ENCODE measurements at places on chromosomes 3 and 15.

- H3K27ac ChIP-seq: no peak overlapping the region
- H3K4me3 ChIP-seq: no peak overlapping the region
- no peaks in the 10 kb centered on the region for H3K4me1 ChIP-seq
- no peak for DNase-seq
- H3K27me3 ChIP-seq: no peaks in the 10 kb centered on the region
Observed at GRCh38 chr3:172614340-172615274, 91.4 kb upstream of the TNFSF10 start.

DNA sequence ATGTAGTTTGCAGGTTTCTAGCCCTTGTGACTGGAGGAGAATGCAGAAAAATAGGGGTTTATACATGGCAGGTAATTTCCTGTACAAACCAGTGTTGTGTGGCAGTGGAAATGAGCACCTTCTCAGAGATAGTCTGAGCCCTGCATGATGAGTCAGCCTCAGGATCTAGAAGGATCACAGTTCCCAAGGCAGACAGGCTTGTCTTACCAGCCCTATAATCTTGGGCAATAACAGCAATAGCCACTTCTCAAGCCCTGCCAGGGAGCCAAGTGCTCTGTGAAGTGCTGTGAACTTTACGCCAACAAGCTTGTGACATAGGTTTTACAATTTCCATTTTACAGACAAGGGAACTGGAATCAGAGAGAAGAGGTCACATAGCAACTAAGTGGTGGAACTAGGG, 89.4 kb downstream of the CD47 start:
- no peak overlapping the region for H3K27ac ChIP-seq
- H3K4me1 ChIP-seq: no peaks in the 10 kb centered on the region
- H3K4me3 ChIP-seq: no peak overlapping the region
- H3K27me3 ChIP-seq: no peaks in the 10 kb centered on the region
- H3K36me3 ChIP-seq: no peaks in the 10 kb centered on the region
- no peak for DNase-seq

- no peak for DNase-seq
- H3K4me1 ChIP-seq: no peaks in the 10 kb centered on the region
- no peak overlapping the region for H3K4me3 ChIP-seq
- peaks cover 5% of the 10 kb centered on the region for H3K36me3 ChIP-seq
- no peaks in the 10 kb centered on the region for H3K27me3 ChIP-seq
- no peak overlapping the region for H3K27ac ChIP-seq
Observed at GRCh38 chr3:47612178-47612577, 33.5 kb upstream of the CSPG5 start.

DNA sequence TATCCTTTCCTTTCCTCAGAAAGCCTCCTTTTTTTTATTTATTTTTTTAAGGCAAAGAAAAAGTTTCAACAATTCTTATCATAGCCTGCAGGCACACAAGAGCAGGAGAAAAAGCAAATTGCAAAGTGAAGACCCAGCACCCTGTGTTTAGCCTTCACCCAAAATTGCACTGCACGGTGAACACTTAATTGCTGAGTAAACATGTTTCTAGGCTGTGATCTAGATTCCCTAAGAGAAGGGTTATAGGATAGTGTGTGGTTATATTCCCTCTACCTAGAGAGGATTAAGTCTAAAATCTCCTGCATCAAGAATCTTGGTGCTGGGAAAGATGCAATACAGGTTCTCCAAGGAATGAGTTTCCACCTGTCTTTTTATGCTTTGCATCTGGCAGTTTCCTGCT, 70.2 kb upstream of the BFSP2 start:
- no peak overlapping the region for H3K27ac ChIP-seq
- H3K4me1 ChIP-seq: no peaks in the 10 kb centered on the region
- H3K4me3 ChIP-seq: no peak overlapping the region
- no peaks in the 10 kb centered on the region for H3K36me3 ChIP-seq

DNA sequence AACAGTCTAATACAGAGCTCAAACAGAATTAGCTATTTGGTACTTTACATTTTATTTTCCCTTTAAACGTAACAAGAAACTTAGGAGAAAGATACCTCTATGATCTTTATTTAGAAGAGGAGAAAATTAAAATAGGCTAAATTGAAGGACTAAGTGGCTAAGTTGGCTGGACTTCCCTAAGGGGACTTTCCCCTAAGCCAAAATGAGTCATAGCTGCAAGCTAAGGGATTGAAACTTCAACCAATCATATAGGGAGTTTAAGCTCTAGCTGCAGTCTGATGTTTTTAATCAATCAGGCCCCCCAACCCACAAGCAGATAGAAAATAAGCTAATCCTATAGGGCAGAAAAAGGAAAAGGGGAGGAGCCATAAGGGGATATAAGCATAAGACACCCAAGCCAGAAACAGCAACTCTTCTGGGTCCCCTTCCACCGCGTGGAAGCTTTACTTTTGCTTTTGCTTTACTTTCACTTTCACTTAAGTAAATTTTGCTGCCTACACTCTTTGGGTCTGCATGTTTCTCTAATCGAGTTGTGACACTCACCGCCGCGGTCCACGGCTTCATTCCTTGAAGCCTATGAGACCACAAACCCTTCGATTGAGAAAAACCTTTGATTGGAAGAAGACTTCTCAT, 1108.5 kb upstream of the EPHA6 start:
- no peaks in the 10 kb centered on the region for H3K27me3 ChIP-seq
- no peak overlapping the region for H3K4me3 ChIP-seq
- DNase-seq: no peak
- H3K27ac ChIP-seq: no peak overlapping the region
- no peaks in the 10 kb centered on the region for H3K4me1 ChIP-seq

GRCh38 chr3:122994954-122995353, 32.6 kb downstream of the SEMA5B start:
- no peak overlapping the region for H3K27ac ChIP-seq
- H3K27me3 ChIP-seq: peaks cover 25% of the 10 kb centered on the region
- no peak overlapping the region for H3K4me3 ChIP-seq

DNA sequence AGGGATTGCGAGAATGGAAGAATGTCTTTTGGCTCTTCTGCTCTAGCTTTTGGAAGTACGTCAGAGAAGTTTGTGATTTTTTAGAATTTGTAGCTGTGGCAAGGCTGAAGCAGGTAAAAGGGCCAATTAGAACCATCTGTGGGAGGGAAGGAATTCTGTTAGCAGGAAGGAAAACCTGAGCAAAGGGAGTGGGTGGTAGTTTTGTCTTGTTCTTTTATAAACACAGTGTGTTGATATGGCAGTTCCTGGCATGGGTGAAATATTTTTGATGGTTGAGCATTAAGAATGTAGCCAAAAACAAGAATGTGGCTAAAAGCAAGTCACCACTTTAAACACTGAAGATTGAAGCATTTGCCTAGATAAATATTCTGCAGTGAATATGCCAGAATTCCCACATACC, 23.8 kb downstream of the DAG1 start:
- no peaks in the 10 kb centered on the region for H3K4me1 ChIP-seq
- H3K36me3 ChIP-seq: no peaks in the 10 kb centered on the region
- peak overlapping the region; percentile 77 for H3K27ac ChIP-seq
- no peak for DNase-seq
- H3K27me3 ChIP-seq: no peaks in the 10 kb centered on the region

DNA sequence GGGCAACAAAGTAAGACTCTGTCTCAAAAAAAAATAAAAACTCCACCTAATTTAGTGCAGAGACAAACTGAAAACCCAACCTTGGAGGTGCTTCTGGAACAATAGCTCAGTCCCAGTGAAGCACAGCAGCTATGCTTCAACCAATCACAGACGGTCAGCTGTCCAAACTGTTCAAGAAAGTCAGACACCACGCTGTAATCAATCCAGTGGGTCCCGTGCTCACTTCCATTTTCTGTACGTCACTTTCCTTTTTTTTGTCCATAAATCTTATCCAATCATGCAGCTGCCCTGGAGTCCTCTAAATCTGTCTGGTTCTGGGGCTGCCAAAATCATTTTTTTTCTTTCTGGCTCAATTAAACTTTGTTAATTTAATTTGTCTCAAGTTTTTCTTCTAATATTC, 93.6 kb upstream of the FAM174B start:
- H3K4me1 ChIP-seq: no peaks in the 10 kb centered on the region
- H3K27me3 ChIP-seq: no peaks in the 10 kb centered on the region
- no peak overlapping the region for H3K27ac ChIP-seq
- no peak for DNase-seq
- H3K36me3 ChIP-seq: no peaks in the 10 kb centered on the region

DNA sequence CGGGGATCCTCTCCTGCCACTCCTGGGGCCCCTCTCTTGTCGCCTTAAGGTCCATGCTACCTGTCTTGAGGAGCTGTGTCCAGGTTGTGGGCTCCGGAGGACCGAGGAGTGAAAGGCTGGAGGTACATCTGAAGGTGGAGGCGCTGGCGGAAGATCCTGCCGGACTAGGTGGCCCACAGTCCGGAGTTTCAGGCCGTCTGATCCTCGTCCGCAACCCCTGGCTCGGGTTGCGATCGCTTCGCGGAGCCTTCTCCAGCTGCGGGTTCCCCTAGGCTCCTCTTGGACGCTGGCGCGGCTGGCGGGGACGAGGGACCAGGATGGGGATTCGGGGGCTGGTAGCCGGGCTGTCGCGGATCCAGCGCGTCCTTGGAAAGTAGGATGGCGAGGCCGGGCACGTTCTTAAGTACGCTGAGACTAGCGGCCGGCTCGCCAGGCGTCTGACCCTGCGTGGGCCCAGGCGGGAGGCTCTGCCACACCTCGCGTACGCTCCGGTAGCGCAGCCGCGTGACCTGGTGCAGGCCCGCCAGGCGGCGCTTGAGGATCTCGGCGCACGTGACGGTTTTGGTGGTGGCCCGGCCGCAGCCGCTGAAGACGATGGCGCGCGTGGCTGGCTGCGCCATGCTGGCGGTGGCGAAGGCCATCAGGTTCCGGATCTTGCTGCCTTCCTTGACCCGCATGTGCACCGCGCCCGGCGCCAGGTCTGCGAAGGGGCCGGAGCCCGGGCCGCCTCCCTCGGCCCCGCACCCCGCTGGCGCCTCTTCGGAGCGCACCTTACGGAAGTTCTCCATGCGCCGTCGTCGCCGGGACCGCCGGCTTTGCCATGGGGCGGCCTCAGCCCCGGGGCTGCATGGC, 550 bp downstream of the RPP25 start:
- H3K27me3 ChIP-seq: no peaks in the 10 kb centered on the region
- peak; percentile 68 for DNase-seq
- H3K4me3 ChIP-seq: peak overlapping the region; percentile 70

- H3K4me3 ChIP-seq: no peak overlapping the region
- no peaks in the 10 kb centered on the region for H3K4me1 ChIP-seq
- H3K36me3 ChIP-seq: no peaks in the 10 kb centered on the region
- H3K27me3 ChIP-seq: no peaks in the 10 kb centered on the region
Observed at GRCh38 chr3:100089812-100090668, 24.3 kb downstream of the FILIP1L start.

DNA sequence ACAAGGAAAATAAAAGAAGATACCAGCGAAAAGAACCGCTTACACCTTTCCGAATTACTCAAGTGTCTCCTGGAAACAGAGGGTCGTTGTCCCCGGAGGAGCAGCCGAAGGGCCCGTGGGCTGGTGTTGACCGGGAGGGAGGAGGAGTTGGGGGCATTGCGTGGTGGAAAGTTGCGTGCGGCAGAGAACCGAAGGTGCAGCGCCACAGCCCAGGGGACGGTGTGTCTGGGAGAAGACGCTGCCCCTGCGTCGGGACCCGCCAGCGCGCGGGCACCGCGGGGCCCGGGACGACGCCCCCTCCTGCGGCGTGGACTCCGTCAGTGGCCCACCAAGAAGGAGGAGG, 325 bp downstream of the ALCAM start:
- H3K4me3 ChIP-seq: peak overlapping the region; percentile 74
- peak overlapping the region; percentile 95 for H3K27ac ChIP-seq
- no peaks in the 10 kb centered on the region for H3K27me3 ChIP-seq
- H3K4me1 ChIP-seq: no peaks in the 10 kb centered on the region
- no peaks in the 10 kb centered on the region for H3K36me3 ChIP-seq

GRCh38 chr3:65210026-65210814, 522.4 kb upstream of the ADAMTS9 start:
- H3K4me1 ChIP-seq: no peaks in the 10 kb centered on the region
- H3K27me3 ChIP-seq: no peaks in the 10 kb centered on the region
- no peak for DNase-seq
- no peaks in the 10 kb centered on the region for H3K36me3 ChIP-seq
- no peak overlapping the region for H3K27ac ChIP-seq

All from breast epithelium (tissue), 4 donors.